ENCODE measurements at places on chromosomes 7 and 10.

DNA sequence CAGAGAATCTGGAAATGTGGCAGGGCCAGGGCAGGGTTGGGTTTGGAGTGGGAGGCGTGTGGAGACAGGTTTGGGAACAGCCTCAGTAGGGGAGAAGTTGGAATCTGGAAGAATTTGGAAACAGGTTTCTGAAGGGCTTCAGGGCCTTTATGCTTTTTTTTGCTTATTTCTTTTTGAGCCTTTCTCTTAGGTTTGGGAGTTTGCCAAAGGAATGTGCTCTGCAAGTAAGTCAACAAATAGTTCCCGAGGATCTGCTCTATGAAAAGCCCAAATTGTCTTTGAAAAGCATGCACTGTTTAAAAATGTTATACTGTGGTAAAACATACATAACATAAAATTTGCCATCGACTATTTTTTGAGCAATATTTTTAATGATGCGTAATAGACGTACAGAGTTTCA, 86.7 kb upstream of the ADRB1 start:
- no peak for DNase-seq

GRCh38 chr10:104892879-104893617, 252.0 kb downstream of the SORCS3 start:
- DNase-seq: no peak

GRCh38 chr7:333393-333764, 43.4 kb downstream of the FOXL3 start:
- no peak for DNase-seq

- peak; percentile 36 for DNase-seq
Observed at GRCh38 chr7:5677538-5678294, 103.7 kb downstream of the RNF216 start.

DNA sequence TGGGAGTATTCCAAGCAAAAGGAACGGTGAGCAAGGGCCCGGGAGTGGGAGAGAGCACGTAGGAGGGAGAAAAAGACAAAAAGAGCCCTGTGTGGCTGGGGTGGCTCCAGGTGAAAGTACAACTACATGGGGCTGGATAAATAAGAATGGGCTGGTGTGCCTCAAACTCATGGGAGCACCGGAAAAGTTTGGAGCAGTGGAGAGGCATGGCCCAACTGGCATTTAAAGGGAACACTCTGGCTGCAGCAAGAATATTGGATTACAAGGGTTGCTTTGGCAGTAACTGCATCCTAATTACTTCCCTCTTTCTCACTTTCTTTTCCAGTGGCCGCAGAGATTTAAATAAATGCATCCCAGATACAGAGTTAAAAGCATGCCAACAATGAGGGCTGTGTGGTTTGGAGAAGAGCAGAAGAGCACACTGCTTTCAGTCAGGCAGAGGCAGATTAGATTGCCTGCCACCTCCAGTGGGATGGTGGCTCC, 39.1 kb upstream of the HERPUD2 start:
- no peak for DNase-seq

DNA sequence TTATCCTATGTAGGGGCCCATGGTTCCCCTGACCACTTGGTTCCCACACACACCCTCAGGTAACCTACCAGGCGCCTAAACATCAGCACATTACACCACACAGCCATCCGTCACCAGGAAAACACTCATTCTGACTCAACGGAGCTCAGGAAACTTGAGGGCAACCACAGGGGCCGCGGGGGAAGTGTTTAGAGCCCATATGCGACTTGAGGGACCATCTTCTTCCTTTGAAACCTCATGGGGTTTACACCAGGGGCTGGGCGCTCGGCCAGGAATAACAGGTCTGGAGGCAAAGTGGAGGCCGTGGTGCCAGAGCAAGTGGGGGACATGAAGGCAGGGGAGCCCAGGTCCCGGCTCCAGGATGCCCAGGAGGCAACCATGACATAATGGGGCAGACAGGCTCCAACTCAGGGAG, 1.5 kb downstream of the STX1A start:
- DNase-seq: peak; percentile 79

GRCh38 chr7:73613954-73614735, 10.2 kb downstream of the MLXIPL start:
- DNase-seq: no peak

- DNase-seq: no peak
Observed at GRCh38 chr7:90424720-90425119, 21.5 kb downstream of the CLDN12 start.

DNA sequence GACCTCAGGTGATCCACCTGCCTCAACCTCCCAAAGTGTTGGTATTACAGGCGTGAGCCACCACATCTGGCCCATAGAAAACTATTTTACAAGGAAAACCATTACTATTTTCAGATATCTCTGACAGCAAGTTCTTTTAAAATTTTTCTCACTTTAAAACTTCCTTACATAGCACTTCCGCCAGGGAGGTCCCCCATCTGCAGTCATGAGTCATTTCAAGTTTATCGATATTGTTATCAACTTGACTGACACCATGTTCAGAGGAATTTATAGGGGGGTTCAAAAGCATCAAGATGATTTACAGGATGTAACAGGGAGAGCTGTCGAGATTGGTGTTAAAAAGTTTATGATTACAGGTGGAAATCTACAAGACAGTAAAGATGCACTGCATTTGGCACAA, 88.8 kb downstream of the NRBF2 start:
- no peak for DNase-seq

DNA sequence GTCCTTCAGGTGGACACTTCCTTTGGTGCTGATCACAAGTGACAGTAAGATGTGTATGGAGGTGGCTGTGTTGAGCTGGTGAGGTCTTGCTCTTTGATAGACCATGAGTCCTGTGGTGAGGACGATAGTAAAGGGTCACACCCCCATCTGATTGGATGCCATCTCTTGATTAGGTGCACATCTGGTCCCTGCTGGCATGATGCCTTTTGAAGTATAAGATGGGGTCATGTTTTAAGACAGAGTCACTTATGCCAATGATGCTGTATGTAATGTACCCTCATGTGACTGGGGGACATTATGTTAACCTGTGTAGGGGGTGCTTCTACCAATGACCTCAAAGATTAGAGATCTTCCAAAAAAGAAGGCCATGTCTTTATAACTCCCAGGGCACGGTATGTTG, 644.6 kb downstream of the ACTR3B start:
- DNase-seq: no peak

- DNase-seq: no peak
Observed at GRCh38 chr7:157539521-157539920, 202.7 kb downstream of the DNAJB6 start.

DNA sequence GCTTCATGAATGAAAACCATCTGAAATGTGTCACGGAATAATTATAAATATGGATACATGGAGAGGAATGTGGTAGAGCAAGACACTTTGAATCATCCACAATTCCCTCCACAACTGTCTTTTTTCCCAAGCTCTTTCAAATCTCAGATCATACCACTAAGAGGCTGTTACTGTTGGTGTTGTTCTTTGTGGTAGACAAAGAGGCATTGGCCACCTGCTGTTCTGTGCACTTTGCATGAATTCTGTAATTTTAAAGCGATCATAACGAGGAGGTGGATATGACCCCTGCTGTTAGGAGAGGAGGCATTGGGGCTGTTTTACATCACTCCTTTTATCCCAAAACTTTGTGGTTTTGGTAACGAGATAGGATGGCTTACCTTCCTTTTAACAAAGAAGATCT, 141.2 kb upstream of the KLF6 start:
- no peak for DNase-seq

- no peak for DNase-seq
Observed at GRCh38 chr10:75525067-75525466, 93.6 kb downstream of the LRMDA start.

DNA sequence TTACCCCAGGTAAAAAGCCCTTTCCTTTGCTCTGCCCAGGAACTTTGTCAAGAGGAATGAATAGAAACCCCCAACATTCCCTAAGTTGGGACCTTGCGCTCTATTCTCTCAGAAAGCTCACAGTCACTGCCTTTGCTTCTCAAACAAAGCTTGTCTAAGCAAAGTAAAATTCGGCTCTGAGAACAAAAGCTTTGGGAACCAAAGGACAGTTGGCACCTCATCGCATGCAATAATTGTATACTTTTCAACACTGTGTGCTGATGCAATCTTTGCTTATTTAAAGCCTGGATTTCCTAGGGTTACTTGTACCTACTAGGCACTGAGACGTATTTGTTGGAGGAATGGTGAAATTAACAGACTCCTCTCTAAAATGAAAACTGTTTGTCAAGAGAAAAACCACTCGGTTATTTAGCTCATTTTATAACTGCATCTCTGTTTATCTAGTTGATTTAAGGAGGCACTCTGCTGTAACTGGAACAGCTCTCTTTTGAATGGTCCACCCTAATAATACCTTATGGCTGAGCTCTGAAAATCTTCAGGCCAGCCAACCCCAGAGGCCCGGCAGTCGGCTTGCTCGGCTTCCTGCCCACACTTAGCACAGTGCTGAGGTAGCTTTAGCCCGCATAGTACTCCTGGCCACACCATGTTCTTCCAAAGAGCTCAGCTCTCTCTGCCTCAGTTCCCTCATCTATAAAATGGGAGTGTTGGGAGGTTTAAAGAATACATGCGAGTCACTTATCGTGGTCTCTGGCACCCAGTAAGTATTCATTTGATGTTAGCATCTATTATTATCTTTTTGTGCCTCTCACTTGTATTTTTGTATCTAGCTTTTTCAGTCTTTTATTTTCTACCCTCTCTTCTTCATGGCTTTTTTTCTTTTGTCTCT, 80.2 kb upstream of the PRR15 start:
- DNase-seq: no peak

All from stimulated activated CD4-positive, alpha-beta T cell treated with anti-CD3 and anti-CD28 coated beads, TNF-alpha, amount 100 ng/mL, for 24 hours (primary cell).